ENCODE measurements at places on chromosomes 4 and X. TPM values are rescaled to one million over a fixed set of nuclear protein-coding genes. Genes with fewer than 3 reads are reported as not detected.
A peak's percentile ranks its signal among the peaks of the same experiment; 100 is the strongest.

DNA sequence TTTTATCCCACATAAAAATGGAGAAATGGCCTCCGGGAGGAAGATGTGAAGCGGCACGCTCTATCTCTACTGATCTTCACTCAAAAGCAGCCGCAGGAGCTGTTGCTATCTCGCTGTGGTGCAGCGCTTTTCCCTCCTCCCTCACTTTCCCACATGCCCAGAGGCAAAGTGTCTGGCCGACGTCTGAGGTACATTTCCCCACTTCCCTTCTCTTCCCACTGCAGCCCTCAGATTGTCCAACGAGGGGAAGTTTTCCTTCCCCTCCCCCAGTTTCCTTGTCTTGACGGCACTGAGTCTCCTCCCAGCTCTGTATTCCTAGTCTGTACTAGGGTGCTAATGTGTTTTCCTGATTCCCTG is 660 bp upstream of the COL25A1 start:
- peak; percentile 62 for DNase-seq

DNA sequence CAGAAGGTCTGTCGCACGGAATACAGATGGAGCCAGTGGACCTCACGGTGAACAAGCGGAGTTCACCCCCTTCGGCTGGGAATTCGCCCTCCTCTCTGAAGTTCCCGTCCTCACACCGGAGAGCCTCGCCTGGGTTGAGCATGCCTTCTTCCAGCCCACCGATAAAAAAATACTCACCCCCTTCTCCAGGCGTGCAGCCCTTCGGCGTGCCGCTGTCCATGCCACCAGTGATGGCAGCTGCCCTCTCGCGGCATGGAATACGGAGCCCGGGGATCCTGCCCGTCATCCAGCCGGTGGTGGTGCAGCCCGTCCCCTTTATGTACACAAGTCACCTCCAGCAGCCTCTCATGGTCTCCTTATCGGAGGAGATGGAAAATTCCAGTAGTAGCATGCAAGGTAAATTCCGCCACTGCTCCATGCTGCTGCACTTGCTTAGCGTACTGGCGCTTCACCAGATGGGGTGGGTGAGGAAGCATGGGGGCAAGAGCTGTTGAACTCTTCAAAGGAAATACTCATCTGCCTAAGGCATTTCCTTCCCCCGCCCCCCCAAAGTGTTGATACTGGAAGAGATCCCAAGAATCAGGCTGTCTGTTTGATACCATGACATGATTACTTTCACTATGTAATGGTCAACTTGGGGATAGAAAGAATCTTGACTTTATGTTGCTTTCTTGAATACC is 24.8 kb downstream of the KLF3 start:
- no peak for DNase-seq

DNA sequence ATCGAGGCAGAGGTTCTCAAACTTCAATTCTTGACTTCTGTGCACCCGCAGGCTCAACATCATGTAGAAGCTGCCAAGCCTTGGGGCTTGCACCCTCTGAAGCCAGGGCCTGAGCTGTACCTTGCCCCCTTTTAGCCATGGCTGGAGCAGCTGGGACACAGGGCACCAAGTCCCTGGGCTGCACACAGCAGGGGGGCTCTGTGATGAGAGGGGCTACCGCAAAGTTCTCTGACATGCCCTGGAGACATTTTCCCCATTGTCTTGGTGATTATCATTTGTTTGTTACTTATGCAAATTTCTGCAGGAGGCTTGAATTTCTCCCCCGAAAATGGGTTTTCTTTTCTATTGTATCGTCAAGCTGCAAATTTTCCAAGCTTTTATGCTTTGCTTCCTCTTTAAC is 4.9 kb upstream of the MAGEB17 start:
- no peak for DNase-seq

DNA sequence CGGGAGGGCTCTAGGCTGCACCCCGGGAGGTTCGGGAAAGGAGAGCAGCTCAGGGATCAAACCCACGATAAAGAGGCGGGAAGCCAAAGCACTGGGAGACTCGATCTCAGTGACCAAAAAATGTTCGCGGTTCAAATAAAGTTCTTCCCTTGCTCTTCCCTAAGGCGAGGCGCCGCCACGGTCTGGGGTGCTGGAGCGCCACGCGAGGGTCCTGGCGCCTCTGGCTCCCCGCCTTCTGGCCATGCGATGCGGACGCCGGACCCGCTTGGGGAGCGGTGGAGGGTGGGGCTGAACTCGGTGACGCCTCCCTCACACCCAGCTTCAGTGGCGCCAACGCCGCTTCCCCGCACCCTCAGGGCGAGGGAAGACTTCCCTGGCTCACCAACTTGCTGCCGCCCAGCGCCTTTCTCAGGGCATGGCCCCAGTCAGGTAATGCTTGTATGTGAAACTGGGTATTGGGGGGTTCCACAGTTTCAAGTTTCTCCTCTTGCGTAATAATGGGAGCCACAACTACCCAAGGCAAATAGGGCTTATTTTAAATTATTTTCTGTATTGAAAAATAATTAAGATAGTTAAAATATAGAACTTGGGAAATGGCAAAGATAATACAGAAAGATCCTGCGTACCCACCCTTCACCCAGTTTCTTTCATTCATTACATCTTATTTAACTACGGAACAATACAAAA is at the start of gene QRFPR:
Gene QRFPR (minus strand): TSS at position 243 of the 687 bp plus-strand sequence. CDS start 371 bp downstream, outside the sequence.
- DNase-seq: no peak

- DNase-seq: no peak
Measured at GRCh38 chr4:23856630-23857029, 33.2 kb downstream of the PPARGC1A start.

GRCh38 chr4:10808591-10808990 is 124.0 kb upstream of the CLNK start:
- DNase-seq: no peak

DNA sequence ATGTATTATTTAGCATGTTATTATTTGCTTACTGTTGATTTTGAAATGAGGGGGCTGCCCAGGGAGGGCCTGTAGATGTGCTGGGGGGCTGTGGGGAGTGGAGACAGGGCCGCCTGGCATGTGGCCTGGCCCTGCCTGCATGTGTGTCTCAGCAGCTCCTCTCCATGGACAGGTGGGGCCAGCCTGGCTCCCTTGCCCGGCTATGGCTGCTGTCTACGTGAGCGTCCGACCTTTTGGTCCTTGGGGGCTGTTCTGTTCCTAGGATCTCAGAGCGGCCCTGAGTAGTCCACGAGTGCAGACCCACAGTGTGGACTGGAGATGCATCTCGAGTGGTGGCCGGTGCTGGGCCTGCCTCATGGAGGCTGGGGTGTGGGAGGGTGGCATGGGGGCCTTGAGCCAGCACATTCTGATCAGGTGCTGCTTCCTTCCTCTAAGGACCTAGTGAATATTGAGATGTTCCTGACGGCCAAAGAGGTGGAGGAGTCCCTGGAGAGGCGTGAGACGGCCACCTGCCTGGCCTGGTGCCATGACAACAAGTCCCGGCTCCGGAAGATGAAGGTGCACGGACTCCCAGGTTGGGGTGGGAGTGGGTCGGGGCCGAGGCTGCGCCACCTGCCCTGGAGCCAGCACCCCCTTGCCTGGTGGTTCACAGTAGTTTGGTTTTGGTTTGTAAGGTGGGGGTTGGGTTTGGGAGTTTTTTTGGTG is 24.9 kb upstream of the UVSSA start:
- no peak for DNase-seq

- DNase-seq: no peak
Measured at GRCh38 chr4:148444296-148445070, 2.3 kb upstream of the NR3C2 start.

DNA sequence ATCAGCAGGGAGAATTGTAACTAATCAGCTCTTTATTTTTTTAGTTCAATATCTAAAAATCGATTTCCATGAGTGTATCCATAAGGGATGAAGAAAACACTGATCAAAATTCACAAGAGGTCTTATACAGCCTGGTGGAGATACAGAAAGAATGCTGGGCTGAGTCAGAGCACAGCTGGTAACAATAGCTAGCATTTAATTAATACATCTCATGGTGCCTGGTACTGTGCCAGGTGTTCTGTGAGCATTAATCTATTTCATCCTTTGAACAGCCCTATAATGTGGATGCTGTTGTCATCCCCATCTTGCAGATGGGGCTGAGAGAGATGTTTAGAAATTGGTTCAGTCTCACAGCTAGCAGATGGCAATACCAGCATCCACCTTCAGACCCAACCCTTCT is 250.9 kb upstream of the RPS6KA3 start:
- DNase-seq: no peak

GRCh38 chrX:108163333-108164082 is 71.9 kb downstream of the ATG4A start:
- DNase-seq: no peak

- no peak for DNase-seq
Measured at GRCh38 chrX:52363247-52363883, 5.5 kb upstream of the XAGE2 start.

GRCh38 chr4:174089711-174090110 is 193.8 kb downstream of the FBXO8 start:
- no peak for DNase-seq

DNA sequence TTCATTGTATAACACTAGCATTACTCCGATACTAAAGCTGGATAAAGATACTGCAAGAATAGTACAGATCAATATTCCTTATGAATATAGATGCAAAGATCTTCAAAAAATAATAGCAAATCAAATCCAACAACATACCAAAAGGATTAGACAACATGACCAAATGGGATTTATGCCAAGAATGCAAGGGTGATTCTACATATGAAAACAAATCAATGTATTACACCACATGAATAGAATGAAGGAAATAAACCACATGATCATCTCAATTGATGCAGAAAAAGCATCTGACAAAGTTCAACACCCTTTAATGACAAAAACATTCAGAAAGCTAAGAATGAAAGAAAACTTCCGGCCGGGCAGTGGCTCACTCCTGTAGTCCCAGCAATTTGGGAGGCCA is 42.8 kb downstream of the CUL4B start:
- DNase-seq: no peak

- peak; percentile 73 for DNase-seq
Measured at GRCh38 chr4:185112104-185112503, 31.0 kb upstream of the SLC25A4 start.

- no peak for DNase-seq
Measured at GRCh38 chrX:153245288-153245731, 66.2 kb downstream of the MAGEA1 start.

- no peak for DNase-seq
Measured at GRCh38 chr4:122746485-122746965, 14.0 kb downstream of the BBS12 start.

GRCh38 chrX:97211070-97211469 is 327.4 kb downstream of the RPA4 start:
- no peak for DNase-seq

DNA sequence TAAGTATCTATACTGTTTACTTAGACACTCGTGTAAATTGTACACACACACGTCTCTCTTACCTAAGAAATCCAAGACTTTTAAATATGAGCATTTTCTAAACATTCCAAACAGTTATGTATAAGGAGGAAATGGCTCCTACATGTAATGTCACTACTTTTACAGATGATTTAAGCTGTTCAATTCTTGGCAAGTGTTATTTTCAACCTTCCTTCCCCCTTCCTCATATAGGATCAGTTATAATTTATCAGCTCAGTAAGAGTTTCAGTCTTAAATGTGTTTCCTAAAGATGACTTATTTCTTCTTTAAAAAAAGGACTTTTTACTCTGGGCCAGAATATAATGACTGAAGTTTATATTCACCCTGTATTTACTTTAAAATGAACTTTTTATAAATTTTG is 601.1 kb downstream of the ANKRD50 start:
- no peak for DNase-seq

- DNase-seq: no peak
Measured at GRCh38 chr4:17740702-17741101, 40.7 kb downstream of the FAM184B start.

- DNase-seq: no peak
Measured at GRCh38 chrX:70449457-70449966, 4.9 kb downstream of the DLG3 start.

GRCh38 chrX:132227383-132228112 is 8.3 kb upstream of the RAP2C start:
- DNase-seq: no peak

GRCh38 chr4:5118994-5119835 is 67.9 kb downstream of the STK32B start:
- no peak for DNase-seq

DNA sequence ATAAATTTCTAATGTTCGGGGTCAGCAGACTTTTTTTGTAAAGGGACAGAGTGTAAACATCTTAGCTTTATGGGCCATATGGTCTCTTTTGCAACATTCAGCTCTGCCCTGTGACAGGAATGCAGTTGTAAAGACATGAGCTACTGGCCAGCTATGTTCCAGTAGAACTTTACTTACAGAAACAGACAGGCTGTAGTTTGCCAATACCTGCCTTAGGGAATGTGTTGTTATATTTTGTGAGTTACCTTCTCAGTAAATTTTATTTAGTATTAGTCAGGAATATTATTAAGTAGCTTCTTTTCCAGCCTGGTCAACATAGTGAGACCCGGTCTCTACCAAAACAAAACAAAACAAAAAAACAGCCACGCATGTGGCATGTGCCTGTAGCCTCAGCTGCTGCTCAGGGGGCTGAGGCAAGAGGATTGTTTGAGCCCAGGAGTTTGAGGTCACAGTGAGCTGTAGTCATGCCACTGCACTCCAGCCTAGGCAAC is 48.7 kb downstream of the HTT start:
- no peak for DNase-seq

GAGE1 gene
- total RNA-seq: not detected

ADAD1 gene
- not detected for total RNA-seq

RRAGB gene
- 7.2 TPM for total RNA-seq

GABRG1 gene
- total RNA-seq: not detected

HSD17B13 gene
- not detected for total RNA-seq

CLIC2 gene
- 13.0 TPM for total RNA-seq

SLC25A31 gene
- not detected for total RNA-seq

BCORL1 gene
- 7.5 TPM for total RNA-seq

GPR173 gene
- total RNA-seq: 0.93 TPM

RHOXF2B gene
- not detected for total RNA-seq

ITM2A gene
- 42.7 TPM for total RNA-seq

SPATA18 gene
- 4.3 TPM for total RNA-seq

RHOXF1 gene
- total RNA-seq: not detected

LRAT gene
- 0.35 TPM for total RNA-seq

RBM47 gene
- 4.4 TPM for total RNA-seq

Data from right atrium auricular region (tissue), 2 donors.